ENCODE measurements at places on chromosomes 6 and 20.

DNA sequence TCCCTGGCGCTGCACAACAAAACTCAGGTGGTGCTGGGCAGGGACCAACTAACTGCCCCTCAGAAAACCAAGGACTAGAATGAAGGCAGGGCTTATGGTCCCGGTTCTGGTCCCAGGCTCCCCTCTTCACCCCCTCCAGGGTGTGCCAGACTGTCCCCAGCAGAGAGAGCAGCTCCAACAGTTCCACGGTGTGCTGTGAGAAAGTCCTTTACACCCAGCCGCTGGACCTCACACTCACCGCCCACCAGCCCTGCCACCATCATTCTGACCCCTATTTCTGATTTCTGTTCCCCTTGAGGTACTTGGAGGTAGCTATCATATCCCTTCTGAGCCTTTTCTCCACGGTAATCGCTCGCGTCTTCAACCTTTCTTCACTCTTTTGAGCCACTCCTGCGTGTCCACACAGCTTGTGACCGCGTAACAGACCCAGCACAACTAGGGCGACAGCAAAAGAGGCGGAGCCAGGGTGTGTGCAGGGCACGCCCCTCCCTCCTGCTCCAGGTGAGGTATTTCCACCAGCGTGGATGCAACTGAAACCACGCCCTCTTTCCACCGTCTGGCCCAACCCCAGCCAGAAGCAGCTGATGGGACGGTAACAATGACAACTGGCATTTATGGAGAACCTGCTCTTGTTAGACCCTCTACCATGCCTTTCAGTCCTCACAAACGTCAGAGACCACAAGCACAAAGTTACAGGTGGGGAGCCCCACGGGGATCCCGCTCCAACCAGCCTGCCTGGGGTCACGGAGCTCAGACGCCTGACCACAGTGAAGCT lies 2.3 kb downstream of the PXDC1 start:
- no peak for DNase-seq

DNA sequence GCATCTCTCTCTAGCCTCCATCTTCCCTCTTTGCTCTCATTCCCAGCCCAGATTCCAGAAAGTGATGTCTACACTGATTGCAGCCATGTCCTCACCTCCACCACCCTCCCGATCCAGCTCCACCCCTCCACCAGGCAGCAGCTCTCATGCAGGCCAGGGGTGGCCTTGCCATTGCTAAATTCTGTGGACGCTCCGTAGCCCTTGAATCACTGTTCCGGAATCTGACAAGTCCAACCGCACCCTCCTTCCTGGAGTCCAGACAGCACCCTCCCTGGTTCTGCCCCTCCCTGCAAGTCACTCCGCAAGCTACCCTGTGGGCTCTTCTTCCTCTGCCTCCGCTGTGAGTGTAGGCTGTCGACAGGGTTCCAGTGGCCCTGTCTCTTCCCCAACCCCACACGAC lies 26.2 kb downstream of the TNXB start:
- no peak for DNase-seq

- peak; percentile 10 for DNase-seq
Measured at GRCh38 chr6:55617272-55617671, 38.3 kb upstream of the HMGCLL1 start.

DNA sequence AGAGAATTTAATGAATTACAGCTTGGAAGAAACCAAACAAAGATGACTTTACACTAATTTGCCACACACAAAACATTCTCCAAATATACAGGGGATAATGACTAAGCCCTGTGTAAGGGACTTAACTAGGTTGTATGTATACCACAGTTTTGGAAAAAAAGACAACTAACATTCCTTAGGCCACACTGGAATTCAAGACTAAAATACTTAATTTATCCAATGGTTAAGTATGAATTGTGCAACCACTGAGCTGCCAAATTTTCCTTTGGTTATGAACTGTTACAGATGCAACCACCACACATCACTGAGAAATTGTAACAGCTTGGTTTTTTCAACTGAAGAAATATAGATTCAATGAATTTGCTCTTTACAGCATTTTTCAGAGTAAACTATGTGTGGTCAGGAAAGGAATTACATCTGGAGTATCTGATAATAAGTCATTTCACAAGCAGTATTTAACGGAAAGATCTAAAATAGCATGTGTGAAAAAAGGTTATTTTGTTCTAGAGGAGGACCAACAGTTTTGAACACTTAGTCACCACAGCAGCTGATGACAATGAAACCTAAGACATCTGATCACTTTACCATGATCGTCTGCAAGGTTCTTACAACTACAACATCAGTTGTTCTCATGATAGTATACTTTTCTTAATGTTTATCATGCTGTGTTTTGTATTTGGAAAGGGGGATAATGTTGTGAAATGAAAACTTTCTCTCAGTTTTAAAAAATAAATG lies 318.8 kb downstream of the BCKDHB start:
- DNase-seq, result no peak

DNA sequence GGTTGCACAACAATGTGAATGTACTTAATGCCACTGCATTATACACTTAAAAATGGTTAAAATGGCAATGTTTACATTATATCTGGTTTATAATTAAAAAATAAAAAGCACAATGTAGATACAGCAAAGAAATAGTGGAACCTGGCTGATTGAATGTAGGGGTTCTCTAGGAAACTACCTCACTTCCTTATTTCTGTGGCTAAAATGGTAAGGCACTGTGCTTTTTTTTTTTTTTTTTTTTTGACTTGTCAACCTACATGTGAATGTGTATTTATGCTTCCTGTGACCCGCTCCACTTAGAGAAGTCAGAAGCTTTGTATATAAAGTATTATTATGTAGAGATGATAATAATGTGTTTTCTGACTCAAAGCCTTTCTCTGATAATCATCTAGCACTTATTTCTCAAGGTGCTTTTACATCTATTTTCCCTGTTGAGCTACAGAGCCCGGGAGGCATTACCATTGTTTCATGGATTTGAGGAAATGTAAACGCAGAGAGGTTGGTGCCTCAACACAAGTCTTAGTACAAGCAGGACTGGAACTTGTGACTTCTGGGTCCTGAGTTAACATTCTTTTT lies 55.0 kb downstream of the SOX4 start:
- DNase-seq, result no peak

DNA sequence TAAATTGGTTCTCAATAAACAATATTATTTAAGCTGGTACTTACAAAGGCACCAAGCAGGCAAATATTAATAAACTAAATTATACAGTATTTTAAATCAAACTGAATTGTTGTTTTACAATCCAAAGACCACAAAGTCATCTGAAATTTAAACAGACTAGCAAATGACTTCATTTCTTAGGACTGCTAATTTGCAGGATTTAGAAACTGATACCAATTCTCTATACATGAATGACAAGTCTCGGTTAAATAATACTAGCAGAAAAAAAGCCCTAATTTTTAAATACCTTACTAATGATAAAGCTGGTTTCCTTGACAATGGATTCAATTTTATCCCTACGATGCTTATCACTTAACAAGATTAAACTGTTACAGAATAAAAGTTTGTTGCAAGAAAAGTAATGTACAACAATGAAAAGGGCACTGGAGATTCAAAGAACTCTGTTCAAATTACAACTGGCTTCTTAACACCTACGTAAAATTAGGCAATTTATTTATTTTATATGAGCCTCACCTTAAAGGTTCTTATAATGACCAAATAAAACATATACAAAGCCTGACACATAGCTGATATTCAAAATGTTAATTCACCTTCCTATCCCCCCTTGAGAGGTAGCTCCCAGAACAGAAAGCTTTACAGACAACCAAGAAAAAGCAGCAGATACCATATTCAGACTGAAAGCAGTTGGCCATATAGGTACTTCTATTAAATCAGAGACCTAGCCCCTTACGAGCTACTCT lies 33.1 kb downstream of the HBS1L start:
- no peak for DNase-seq

GRCh38 chr6:39357998-39358686 lies 35.6 kb upstream of the KCNK16 start:
- peak; percentile 56 for DNase-seq

DNA sequence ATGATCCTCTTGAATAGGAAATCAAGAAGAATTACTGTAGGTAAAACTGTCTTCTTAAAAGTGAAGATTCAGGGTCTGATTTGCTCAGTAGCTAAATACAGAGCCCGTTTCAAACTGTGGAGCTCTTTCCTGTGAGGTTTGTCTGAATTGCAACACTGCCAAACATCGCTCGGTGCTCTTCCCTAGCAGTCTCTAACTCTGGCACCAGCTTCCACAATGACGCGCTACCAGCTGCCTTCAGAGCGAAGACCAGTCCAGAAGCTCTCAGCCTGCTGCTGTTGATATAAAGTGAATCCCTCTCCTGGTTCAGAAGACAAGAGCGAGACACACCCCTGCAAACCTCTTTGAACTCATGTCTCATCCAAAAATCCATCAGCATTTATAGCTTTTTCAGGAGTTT lies 447.0 kb downstream of the LMBRD1 start:
- peak; percentile 91 for DNase-seq

GRCh38 chr6:6470123-6470522 lies 118.4 kb upstream of the LY86 start:
- DNase-seq, result no peak

GRCh38 chr20:13745784-13746183 lies 38.9 kb downstream of the ESF1 start:
- DNase-seq, result no peak

DNA sequence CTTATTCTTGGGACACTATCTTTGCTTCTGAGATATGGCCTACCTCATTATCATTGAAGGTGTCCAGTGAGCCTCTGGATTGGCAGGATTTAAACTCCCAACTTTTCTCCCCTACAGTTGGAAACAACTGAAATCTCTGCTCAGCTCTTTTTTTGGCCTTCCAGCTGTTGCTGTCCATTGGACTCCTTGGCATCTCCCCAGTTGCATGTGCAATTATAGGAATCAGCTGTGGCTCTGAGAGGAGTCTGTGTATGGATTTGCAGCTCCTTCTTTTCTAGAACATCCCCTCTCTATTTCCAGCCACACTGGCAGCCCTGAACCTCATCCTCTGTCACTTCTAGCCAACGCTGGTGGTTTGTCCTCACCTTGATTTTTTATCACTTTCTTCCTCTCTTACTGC lies 21.2 kb downstream of the RAB22A start:
- DNase-seq, result no peak
